ENCODE measurements at places on chromosomes 1 and 21. TPM values are rescaled to one million over a fixed set of nuclear protein-coding genes. Genes with fewer than 3 reads are reported as not detected.

- H3K27me3 ChIP-seq = no peaks in the 10 kb centered on the region
- H3K27ac ChIP-seq = no peak overlapping the region
- DNase-seq = no peak
- H3K36me3 ChIP-seq = no peaks in the 10 kb centered on the region
- H3K4me3 ChIP-seq = no peak overlapping the region
- H3K4me1 ChIP-seq = no peaks in the 10 kb centered on the region
These were observed 172.7 kb downstream of the NPHP4 start for GRCh38 chr1:5819391-5820025.

DNA sequence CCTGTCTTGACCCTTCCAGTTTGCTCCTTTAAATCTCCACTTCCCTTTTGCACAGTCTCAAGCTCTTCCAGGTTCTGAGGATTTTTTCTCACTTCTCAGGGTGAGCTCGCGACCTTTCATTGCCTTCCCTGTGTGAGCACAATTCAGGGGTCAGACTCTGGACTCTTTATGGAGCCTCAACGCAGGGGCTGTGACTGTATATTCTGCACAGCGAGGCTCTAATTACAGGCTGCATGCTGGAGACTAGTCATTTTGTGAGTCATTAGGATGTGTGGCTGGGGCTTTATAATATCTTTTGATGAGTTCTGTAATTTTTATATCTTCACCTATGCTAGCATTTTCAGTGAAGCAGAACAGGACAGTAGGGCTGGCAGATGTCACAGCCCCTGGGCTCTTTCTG is 270.7 kb downstream of the KAZN start:
- no peak overlapping the region for H3K27ac ChIP-seq
- no peak for DNase-seq
- no peaks in the 10 kb centered on the region for H3K27me3 ChIP-seq
- no peaks in the 10 kb centered on the region for H3K36me3 ChIP-seq

DNA sequence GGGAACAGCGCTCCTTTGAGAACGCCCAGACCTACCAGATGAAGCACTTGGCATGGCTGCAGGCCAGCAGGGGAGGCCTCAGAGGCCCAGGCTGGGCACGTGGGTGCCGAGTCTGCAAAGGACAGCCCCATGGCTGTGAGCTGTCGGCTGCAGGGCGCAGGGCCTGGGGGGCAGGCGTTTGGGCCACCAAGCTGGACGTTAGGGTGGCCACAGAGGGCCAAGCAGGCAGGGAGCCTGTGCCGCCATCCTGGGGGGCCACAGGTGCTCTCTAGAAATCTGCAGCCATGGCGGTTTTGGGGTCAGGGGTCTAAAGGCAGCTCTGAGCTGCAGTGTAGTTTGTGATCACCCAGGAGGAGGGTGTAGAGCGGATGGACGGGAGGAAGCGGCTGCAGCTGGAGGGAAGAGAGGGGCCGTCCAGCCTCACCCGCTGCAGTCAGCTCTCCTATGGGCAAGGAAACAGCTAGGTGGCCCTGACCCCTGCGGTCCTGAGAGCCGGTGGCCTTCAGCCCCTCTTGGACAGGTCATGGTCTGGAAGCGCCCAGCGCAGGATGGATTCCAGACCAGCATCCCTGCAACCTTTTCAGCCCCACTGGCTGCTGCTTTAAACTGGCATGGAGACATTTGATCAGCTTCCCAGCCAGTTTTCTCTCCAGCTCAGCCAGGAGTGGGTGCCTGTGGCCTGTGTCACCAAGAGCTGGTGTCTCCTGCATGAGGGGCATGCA is 11.0 kb downstream of the IBA57 start:
- peak; percentile 88 for DNase-seq
- no peaks in the 10 kb centered on the region for H3K36me3 ChIP-seq
- H3K4me1 ChIP-seq = no peaks in the 10 kb centered on the region
- H3K27me3 ChIP-seq = no peaks in the 10 kb centered on the region
- no peak overlapping the region for H3K4me3 ChIP-seq
- no peak overlapping the region for H3K27ac ChIP-seq

- no peak for DNase-seq
- H3K36me3 ChIP-seq = no peaks in the 10 kb centered on the region
- H3K27ac ChIP-seq = no peak overlapping the region
- H3K4me1 ChIP-seq = no peaks in the 10 kb centered on the region
- H3K27me3 ChIP-seq = no peaks in the 10 kb centered on the region
These were observed 148.5 kb upstream of the KCNK2 start for GRCh38 chr1:214934045-214934444.

GRCh38 chr1:204191456-204191855 is 4.8 kb downstream of the KISS1 start:
- H3K4me3 ChIP-seq = no peak overlapping the region
- peaks cover 40% of the 10 kb centered on the region for H3K27me3 ChIP-seq
- H3K27ac ChIP-seq = no peak overlapping the region

DNA sequence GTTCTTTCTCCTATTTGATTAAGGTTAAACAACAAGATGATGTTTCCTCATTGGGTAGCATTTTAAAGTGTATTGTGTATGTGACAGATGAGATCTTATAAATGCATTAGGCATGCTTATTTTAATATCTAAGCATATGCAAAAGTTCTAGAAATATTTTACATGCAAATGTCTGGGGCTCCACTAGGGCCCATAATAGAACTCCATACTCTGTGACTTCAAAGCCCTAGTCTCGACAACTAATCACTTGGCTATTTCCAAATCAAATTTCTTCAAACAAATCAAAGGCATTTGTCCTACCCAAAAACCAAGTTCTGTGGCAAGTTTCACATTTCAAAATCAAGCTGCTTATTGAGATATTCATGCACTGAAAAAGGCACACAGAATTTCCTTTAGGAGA is 385.6 kb upstream of the ST6GALNAC5 start:
- H3K4me3 ChIP-seq = no peak overlapping the region
- H3K4me1 ChIP-seq = no peaks in the 10 kb centered on the region
- no peaks in the 10 kb centered on the region for H3K36me3 ChIP-seq
- no peaks in the 10 kb centered on the region for H3K27me3 ChIP-seq

DNA sequence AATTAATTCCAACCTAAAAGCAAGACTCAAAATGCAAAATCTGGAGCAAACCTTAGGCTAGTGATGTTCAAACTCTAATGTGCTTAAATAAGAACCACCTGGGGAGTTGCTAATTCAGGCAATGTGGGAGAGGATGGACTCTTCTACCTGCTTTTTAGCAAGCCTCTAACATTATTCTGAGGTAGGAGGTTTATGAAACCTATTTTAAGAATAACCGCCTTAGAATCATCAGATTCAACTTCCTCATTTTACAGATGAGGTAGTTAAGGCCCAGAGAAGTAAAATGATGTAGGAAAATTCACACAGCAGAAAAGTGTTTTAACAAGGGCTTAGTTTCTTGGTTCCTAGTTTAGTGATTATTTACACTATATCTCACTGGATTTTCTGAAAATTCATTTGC is 8.6 kb upstream of the NTNG1 start:
- no peaks in the 10 kb centered on the region for H3K4me1 ChIP-seq
- no peak overlapping the region for H3K4me3 ChIP-seq
- H3K27ac ChIP-seq = no peak overlapping the region
- DNase-seq = no peak

DNA sequence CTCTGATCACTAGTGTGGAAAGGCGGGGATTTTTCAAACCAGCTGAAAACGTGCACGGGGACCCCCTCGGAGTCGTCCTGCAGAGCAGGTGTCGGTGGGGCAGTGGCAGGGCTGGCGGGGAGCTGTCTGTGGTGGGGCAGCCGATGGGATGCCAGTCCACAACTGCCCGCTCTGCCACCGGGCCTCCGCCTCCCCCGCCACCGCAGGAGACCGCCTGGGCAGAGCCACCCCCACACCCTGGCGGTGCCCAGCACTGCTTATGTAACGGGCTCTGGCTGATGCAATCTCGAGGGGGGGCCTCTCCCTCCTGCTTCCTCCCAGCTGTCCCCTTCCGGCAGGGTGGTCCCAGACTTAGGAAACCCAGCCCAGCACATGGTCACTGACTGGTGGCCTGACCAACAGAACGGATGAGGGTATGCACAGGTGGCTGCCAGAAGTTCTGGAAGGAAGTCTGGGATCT is 9.3 kb downstream of the CHD5 start:
- no peaks in the 10 kb centered on the region for H3K4me1 ChIP-seq
- H3K27me3 ChIP-seq = no peaks in the 10 kb centered on the region
- H3K36me3 ChIP-seq = no peaks in the 10 kb centered on the region

The MATN1 gene
- under 0.01 TPM for total RNA-seq

The IQGAP3 gene
- 3.5 TPM for total RNA-seq

The FCGR1A gene
- not detected for total RNA-seq

The SORT1 gene
- total RNA-seq = 45.1 TPM

The DNALI1 gene
- total RNA-seq = 6.5 TPM
